ENCODE measurements at places on chromosomes 16 and 17.

DNA sequence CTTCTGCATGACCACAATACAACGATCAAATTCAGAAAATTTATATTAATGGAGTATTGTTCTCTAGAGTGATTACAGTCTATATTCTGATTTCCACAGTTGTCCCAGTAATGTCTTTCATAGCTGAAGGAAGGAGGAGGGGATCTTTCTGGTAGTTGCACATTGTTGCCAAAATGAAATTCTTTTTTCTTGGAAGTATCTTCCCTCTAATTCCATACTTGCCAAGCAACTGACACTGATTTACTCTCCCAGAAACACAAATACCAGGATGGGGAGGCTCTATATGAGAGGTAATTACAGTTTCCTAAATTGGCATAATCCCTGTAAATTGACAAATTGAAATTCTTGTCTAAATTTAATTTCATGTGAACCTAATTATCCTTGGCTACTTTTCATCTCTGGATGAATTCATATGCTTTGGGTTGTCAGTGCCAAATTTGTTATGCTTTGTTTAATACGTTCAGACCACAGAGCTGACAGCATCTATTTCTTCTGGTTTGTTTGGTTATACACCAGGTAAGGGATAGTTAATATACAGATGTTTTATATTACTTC is 30.0 kb downstream of the NOL11 start:
- no peak for DNase-seq

DNA sequence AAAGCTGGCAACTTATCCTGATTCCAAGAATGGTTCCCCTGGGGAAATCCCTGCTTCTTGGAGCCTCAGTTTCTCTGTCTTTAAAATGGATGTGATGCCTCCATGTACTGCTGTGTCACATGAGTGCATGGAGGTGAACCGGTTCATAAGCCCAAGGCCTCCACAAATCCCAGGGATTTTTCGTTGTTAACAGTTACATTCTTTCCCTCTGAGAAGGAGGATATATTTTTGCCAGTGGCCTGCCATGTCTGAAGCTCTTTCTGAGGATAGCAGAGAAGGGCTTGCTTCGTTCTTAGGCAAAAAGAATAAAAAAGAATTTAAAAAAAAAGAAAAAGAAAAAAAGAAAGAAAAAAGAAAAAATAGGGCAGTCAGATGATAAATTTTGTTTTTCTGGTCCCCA is 52.2 kb upstream of the CIBAR2 start:
- no peak for DNase-seq

DNA sequence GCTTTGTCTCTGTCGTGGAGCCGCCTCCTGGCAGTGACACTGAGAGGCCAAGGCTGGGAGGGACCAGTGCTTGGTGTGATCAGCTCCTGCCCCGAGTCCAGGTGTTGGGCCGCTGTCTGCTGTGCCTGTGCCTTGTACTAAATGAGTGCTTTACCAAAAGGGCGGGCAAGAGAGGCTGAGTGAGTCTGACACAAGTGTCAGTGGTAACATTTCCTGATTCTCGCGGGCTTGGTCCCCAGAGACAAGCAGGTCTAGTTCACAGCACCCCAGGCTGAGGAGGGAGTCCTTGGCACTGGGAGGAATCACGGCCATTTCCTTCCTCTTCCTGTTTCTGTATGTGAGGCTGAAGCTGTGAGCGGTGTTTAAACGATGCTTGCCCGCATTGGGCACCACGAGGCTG is 30.2 kb downstream of the PLD6 start:
- no peak for DNase-seq

GRCh38 chr16:84292011-84292410 is 2.7 kb upstream of the WFDC1 start:
- no peak for DNase-seq

DNA sequence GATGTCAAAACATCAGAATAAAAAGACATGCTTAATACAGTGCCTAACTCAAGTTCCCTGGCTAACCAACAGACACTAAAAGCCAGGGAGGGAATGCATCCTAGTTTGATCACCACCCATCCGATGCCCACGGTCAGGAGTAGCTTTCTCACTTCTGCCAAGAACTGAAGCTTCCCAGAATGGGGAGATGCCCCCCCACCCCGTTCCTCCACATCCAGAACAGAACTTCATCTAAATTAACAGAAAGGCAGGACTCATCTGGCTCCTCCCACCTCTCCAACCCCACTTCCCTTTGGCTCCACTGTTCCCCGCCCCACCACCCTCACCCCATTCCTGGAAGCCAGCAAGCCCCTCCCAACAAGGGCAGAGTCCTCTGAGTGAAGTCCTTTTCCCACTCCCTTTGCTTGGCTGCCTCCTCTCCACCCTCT is 33.7 kb downstream of the GDE1 start:
- no peak for DNase-seq

GRCh38 chr16:57282510-57283213 is 1.8 kb downstream of the PLLP start:
- no peak for DNase-seq

DNA sequence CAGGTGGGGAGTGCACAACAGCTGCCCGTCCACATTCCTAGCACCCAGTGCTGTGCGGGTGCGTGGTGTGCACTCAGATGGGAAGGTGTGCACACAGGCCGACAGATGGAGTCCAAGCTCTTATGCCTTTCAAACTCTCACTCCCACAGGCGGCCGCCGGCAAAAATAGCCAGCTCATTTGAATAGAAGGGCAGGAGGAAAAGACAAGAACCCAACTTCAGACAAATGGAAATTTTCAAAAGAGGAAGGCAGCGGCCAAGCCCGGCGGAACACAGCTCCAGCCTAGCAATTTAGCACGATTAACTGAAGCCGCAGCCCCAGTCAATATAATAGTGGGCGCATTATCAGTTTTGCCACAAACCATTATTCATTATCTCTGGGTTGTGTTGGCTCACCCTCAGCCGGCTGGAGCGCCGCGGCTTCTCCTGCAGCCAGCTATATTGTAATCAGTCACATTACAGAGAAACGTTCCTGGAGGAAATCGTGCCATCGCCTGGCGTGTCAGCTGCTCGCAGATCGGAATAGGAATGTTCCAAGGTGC is 103.9 kb upstream of the SEC14L1 start:
- DNase-seq, result no peak

DNA sequence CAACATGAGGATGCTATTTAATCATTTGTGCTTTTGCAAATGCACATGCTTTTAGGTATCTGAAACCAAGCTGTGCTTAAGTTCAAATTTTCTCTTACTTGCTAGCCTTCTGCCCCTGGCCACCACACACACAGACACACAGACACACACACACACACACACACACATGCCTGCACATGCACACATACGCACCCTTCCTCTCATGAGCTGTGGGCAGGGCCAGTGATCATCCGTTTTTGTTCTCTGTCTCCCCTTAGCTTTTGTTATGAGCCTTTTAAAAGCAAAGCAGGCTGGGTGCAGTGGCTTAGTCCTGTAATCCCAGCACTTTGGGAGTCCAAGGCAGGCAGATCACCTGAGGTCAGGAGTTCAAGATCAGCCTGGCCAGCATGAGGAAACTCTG is 34.2 kb downstream of the CD300LF start:
- no peak for DNase-seq

GRCh38 chr17:73991260-73991659 is 212.2 kb upstream of the RPL38 start:
- DNase-seq, result no peak

- DNase-seq, result no peak
Observed at GRCh38 chr16:50534091-50534490, 14.1 kb upstream of the NKD1 start.

DNA sequence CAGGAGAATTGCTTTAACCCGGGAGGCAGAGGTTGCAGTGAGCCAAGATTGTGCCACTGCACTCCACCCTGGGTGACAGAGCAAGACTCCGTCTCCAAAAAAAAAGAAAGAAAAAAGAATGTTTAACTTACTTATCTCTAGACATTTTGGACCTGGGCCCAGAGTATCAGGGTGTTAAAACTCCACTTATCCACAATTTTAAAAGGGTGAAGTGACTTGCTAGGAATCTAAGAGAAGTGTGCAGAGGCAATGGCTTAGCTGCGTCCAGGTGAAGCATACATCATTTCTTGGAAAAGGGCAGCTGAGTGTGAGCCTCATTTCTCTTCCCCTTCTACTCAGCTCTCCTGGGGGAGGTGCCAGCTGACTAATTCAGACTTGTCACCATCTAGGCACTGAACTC is 25.1 kb downstream of the ALDH3A2 start:
- no peak for DNase-seq

DNA sequence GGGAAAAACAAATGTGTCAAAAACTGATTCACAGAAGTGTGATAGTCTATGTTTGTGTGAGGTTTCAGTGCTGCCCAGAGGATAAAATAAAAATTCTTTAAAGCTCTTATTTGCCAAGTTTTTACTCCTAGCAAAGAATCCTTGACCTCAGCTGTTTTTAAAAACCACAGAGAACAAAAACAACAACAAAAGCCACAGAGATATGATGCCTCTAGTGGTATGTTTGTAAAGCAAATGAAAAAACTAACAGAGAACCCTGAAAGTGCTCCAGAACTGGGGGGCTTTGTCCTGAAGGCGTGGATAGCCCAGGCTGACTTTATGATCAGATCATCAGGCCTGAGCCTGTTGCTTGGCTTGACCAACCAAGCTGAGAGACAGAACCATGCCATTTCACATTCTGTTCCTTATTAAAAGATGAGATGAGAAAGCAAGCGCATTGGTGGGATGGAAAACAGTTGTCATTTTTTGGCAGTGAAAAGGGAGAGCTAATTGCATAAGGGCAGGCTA is 411.0 kb downstream of the CPPED1 start:
- DNase-seq, result no peak

DNA sequence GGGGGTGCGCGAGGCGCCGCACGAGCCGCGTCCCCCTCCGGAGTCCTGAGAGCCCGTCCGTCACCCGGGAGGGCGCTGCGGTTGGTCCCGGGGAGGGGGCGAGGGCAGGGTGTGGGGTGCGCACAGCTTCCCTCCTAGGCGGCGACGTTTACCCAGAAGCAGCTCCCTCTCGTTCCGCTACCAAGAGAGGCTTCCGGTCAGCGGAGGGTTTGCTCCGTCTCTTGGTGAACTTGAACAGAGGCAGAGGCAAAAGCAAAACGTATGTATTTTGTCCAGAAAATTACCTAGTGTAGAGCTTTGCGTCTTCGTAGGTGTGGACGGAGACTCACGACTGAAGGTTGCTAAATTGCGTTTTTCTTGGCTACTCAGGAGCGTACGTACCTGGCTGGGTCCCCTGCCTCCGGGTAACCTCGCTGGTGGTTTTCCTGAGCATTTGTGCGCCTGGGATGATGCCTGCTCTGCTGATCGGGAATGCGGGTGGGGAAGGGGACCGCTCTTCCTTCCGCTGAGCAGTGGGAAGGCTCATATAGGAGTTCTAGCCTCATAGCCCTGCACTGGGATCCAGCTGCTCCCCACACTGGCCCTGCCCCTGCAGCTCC is 833 bp downstream of the WSCD1 start:
- no peak for DNase-seq

- DNase-seq, result no peak
Observed at GRCh38 chr16:70778901-70779309, 22.1 kb downstream of the VAC14 start.

DNA sequence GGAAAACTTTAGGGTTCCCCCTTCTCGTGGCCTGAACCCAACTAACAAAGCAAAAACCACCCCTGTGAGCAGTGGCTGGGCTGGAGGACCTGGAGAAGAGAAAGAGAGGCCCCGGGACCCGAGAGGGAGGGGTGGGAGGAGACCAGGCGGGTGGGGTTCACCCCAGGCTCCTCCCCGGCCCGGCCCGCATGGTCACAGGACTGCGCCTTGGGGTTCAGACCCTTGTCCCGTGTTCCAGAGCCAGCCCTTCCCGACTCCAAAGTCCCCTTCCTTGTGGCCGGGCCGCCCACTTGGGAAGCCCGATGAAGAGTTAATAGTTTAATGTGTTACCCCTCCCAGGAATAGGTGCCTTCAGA is 852 bp downstream of the MARVELD3 start:
- DNase-seq, result no peak

GRCh38 chr17:49489348-49489747 is 5.7 kb upstream of the NGFR start:
- DNase-seq, result no peak

DNA sequence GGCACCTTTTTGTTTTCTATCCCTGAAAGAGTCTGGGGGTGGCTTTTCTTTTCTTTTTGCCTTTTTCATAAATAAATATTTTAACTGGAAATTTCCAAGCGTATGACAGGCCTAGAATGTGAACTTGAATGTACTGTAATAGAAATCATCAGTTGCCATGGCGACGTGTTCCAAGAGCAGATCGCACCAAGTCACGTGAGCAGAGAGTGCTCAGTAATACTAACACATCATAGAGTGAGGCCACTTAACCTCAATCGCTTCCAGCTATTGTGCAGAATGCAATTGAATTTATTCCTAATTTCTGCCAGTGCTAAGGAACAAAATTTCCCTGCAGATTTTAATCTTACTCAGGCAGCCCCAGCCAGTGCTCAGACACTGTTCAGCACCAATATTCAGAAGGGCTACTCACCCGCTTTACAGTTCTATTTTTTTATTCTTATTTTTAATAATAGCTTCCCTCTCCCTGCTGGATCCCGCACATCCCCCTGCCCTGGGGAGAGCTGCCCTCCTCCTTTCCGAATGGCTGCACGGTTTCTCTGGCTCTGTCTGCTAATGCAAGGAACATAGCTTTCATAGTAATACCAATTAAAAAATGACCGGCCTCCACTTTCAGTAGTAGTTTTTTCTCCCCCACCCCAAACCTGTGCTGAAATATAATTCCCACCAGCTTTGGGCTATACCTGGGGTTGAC is 26.2 kb upstream of the PMFBP1 start:
- no peak for DNase-seq

DNA sequence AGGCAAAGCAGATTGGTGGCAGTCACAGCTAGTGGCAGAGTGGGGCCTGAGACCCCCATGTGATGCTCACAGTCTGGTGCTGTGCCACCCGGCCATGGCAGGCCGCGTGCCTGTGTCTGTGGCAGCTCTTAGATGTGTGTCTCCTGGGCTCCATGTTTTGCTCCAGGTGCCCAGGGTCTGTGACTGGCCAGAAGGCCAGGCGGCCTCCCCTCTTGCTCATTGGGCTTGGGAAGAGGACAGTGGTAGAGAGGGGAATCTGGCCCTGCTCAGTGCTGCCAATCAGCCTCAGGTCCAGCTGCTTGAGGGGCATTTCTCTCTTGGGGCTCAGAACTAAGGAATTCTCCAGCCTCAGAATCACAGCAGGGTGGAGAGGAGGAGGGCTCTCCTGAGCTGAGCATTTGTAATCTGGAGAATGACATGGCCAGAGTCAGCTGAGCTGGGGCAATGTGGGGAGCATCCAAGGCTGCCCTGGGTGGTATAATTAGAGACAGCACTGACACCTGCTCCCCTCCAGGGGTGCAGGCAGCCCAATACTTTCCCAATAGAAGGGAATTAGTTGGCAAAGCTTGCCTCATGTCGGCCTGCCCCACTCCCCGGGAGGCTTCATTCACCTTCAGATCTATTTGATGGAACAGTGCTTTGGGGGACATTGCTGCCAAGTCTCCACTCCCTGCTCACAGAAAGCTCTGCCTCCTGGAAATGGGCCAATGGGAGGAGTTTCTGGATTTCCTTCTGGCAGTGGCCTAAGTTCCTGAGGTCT is 2.7 kb upstream of the LASP1NB start:
- DNase-seq, result no peak

Measured in activated T-cell treated with anti-CD3 and anti-CD28 coated beads for 1 hour (primary cell).